ENCODE measurements at places on chromosomes 2 and 18.

DNA sequence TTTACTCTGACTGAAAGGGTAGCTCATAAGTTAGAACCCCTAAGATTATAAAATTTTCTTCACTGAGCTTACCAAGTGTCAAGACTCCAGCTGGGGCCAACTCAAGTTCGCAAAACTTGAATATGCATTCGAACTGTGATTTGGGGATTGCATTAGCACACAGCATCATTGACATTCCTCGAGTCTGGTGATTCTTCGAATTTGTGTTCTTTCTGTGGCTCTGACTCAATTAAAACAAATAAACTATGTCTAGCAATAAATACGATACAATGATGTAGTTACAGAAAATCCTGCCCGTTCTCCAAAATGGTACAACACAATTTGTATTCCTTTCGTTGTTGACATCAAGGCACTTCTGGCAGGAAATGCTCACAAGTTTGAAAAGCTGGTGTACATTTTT lies 11.1 kb downstream of the CCL20 start:
- DNase-seq: no peak

GRCh38 chr2:54428108-54428831 lies 27.9 kb upstream of the SPTBN1 start:
- no peak for DNase-seq

GRCh38 chr2:214800180-214800579 lies 9.3 kb downstream of the BARD1 start:
- DNase-seq: no peak

- DNase-seq: no peak
Measured at GRCh38 chr2:26615336-26615859, 25.8 kb downstream of the CIB4 start.

DNA sequence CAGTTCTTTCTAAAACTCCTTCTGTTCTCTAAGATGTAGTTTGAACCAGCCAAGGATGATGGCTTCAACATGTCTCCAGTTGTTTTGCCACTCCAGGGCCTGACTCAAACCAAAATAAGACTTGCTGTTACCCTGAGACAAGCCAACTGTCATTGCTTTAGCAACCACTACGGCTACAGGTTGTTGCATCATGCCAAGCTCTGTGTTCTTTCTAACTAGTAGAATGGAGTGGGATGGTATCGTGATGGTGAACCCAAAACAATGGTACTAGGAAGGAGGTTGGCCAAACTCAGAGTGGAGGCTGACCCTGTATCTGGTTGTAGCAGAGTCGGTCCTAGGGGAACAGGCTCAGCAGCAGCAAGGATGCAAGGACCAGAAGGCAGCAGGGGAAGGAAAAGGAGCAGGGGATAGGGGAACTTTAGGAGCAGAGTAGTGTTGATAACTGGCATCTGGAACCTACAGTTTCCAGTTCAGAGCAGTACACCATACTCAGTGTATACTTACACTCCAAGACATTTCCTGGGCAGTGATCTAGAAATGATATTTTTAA lies 51.6 kb downstream of the PDK1 start:
- no peak for DNase-seq

DNA sequence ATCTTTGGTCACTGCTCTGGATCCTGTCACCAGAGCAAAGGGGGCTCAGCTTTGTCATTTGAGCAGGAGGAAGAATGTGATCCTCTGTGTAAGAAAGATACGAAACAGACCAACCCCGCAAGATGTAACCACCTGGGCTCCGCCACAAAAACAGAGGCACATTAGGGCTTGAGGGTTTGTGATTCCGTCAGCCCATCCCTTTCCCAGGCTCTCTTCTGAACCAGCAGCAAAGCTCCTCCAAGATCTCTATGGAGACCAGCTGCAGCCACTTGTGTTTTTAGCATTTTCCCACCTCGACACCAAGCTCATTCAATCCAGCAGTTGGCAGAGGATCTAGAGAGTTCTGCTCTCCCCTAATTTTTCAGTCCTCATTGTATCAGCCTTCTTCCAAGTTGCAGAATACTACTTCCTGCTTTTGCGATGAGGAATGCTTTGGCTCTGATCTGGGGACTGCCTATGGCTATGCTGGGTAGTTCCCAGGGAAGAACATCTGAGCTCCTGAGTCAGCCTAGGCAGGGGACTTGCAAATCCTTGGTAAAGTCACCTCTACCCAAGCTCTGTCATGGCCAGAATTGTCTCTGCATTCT lies 139.6 kb upstream of the RAB12 start:
- DNase-seq: no peak

DNA sequence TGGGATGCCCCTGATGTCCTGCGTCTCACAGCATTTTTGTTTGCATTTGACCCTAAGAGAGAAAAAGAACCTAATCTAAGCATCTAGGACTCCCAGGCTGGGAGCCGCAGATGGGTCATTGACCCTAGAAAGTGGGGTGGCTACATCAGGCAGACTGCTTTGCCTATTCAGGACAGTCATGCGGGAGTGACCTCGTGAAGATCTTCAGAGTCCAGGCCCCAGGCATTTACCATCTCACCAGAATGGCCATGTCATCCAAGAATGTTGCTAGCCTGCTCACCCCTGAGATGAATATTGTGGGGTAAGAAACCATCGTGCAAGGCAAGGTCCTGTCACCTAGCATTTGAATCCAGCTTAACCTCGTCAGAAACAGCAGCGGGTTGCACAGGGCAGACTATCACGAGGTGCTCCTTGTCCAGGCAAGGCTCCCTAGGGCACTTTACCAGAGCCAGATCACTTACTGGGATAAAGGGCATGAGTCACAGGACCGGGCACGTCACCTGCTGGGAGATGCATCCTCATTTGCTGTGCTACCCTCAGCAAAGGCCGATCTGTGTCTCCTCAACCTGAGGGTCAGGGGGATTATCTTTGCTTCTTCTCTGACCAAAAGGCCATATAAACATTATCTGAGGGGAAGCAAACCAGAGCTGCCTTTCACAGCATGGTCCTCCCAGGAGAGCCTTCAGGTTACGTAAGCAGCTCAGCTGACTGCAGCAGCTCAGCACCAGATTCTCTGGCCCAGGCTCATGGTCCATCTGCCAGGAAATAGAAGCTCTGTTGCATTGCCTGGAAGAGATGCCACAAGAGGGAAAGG lies 162.3 kb downstream of the ACKR3 start:
- no peak for DNase-seq
